ENCODE measurements at places on chromosomes 4 and X. TPM values are rescaled to one million over a fixed set of nuclear protein-coding genes. Genes with fewer than 3 reads are reported as not detected.

- H3K4me3 ChIP-seq = no peak overlapping the region
- H3K27ac ChIP-seq = no peak overlapping the region
- no peaks in the 10 kb centered on the region for H3K36me3 ChIP-seq
- DNase-seq = no peak
- no peaks in the 10 kb centered on the region for H3K4me1 ChIP-seq
Observed at GRCh38 chr4:105548483-105548882, 3.9 kb upstream of the ARHGEF38 start.

GRCh38 chrX:50626432-50626831 lies 155.8 kb upstream of the DGKK start:
- H3K4me1 ChIP-seq = no peaks in the 10 kb centered on the region
- H3K4me3 ChIP-seq = no peak overlapping the region
- no peak for DNase-seq
- H3K27ac ChIP-seq = no peak overlapping the region

- no peaks in the 10 kb centered on the region for H3K4me1 ChIP-seq
- no peak overlapping the region for H3K27ac ChIP-seq
- H3K4me3 ChIP-seq = no peak overlapping the region
- H3K27me3 ChIP-seq = no peaks in the 10 kb centered on the region
- no peak for DNase-seq
Observed at GRCh38 chrX:7247346-7247745, 99.4 kb upstream of the PUDP start.

DNA sequence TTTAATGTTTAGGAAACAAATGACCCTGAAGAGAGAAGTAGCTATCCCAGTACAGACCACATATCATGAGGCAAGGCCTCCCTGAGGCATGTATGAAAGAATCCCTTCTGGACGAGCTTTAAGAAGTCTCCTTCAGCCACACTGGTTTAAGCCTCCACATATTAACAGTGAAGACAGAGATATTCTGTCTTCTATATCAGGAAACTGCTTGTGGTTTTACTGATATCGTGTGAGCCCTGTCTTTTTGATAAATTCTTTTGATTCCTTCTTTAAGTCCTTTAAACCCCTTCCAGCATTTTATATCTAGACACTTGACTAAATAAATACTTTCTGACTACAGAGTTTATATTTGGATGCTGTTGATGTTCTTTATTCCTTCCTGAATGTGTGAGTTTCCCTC lies 45.9 kb upstream of the GPC4 start:
- DNase-seq = no peak
- H3K4me3 ChIP-seq = no peak overlapping the region
- no peaks in the 10 kb centered on the region for H3K36me3 ChIP-seq
- H3K27ac ChIP-seq = no peak overlapping the region
- H3K4me1 ChIP-seq = no peaks in the 10 kb centered on the region
- H3K27me3 ChIP-seq = no peaks in the 10 kb centered on the region

Gene ELF4
- 17.3 TPM for total RNA-seq

Gene GATA1
- not detected for total RNA-seq

Gene PGAM4
- not detected for total RNA-seq

Gene CABS1
- not detected for total RNA-seq

Data from CD4-positive, alpha-beta T cell (primary cell).